ENCODE measurements at places on chromosomes 3 and 15.

GRCh38 chr3:122929188-122930062 is 98.1 kb downstream of the SEMA5B start:
- no peak for DNase-seq

GRCh38 chr3:189270248-189270832 is 98.6 kb downstream of the TPRG1 start:
- peak; percentile 31 for DNase-seq

GRCh38 chr3:141699324-141699723 is 38.8 kb upstream of the RNF7 start:
- DNase-seq, result no peak

DNA sequence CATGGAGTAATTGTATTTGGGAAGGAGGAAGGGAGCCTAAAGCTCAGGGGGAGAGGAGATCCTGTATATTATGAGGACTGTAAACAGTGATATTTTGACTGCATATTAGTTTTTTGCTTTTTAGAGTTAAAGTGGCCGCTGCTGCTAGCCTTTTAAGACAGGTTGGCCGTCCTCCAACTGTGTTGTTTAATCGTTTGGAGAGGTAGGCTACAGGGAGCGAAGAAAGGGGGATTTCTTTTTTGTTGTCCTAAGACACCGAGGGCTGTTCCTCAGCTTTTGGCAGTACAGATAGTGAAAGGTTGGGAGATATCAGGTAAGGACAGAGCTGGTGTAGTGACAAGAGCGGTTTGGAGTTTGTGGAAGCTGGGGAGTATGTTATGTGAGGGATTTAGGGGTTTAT is 38.2 kb upstream of the RNF7 start:
- DNase-seq, result no peak

DNA sequence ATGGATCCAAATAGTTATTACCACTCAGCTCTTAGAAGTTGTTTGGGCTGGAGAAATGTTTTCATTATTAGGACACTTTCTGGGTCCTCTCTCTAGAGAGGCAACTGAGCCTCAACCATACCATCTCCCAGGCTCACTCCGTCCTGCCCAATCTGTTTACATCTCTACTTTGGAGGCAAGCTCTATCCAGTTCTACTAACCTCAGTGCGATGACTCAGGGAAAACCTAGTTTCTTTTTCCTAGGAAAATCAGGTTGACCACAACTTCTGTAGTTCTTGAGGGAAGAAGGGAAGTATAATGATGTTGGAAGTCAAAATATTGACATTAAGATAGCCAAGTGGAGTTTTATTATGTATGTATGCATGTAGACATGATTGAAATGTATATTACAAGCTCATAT is 40.4 kb downstream of the LPP start:
- no peak for DNase-seq

DNA sequence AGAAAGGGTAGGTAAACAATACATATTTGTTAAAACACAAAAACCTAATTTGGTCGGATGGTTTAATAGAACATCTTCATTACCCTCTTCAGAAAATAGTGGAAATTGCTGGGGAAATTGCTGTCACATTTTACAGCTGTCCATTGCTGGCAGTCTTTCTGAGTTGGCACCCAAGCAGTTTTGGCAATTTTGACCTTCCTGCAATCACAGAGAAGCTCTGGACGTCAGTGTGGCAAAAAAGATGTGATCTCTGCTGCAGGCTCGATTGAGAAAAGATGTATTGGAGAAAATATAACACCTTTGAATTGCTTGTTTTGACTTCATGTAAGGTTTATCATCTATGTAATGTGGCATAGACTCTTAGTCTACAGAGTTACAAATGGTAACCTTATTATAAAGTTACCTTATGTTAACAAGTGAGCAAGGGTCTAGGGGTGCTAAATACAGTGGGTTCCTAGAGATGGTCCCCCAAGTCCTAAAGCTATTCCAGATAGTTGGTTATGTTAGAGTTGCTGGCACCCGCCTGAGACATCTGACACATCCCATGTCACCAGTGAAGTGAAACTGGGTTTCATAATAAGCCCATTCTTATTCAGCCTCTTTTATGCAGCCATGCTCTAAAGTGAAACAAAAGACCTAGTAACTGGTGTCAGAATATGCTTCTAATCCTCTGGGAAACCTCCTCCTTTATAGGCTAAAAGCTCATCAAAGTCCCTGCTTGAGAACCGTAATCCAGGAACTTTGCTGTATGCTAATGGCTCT is 14.0 kb downstream of the UBE2E1 start:
- no peak for DNase-seq

DNA sequence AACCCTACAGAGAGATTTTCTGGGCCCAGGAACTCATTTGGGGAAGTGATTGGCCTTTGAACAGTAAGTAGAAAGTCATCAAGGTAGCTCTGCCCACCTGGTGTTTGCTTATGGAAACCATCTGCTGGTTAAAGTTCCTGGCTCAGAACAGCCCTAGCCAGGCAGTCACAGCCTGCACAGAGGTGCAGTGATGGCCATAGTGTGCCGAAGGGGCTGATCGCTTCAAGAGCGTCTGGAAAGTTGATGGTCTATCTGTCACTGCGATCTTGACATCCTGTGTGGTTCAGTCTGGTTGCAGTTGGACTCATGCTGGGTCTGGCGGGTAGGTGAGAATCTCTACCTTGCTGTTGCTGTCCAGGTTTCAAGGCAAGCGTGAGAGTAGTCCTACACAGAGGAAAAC is 151.6 kb downstream of the SLCO3A1 start:
- no peak for DNase-seq

- no peak for DNase-seq
Observed at GRCh38 chr3:104132566-104133403, 1233.9 kb upstream of the ALCAM start.

- no peak for DNase-seq
Observed at GRCh38 chr15:48426941-48427340, 95.7 kb downstream of the DUT start.

DNA sequence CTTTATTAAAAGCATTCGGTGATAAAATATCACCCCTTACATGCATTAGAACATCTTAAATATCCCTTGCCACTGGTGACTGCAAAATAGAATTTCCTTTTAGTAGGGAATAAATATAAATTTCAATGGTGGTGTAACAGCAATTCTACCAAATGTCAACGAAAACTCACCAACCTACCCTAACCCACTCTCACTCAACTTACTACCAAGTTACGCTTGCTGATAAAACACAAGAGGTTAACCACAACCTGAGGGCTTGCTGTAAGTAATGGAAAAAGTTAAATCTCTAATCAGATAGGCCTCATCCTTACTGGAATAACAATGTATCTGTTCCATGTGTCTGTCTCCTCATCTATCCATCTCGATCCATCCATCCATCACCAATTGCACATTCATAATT is 274.7 kb downstream of the FOXP1 start:
- DNase-seq, result no peak

GRCh38 chr3:53516339-53516738 is 21.9 kb downstream of the CACNA1D start:
- DNase-seq, result no peak

GRCh38 chr3:151589311-151589710 is 128.4 kb upstream of the IGSF10 start:
- no peak for DNase-seq

- no peak for DNase-seq
Observed at GRCh38 chr15:30065025-30065801, 17.5 kb upstream of the GOLGA8J start.

- DNase-seq, result no peak
Observed at GRCh38 chr15:47620960-47621681, 96.2 kb upstream of the SEMA6D start.

- DNase-seq, result no peak
Observed at GRCh38 chr3:64892671-64893309, 205.0 kb upstream of the ADAMTS9 start.

DNA sequence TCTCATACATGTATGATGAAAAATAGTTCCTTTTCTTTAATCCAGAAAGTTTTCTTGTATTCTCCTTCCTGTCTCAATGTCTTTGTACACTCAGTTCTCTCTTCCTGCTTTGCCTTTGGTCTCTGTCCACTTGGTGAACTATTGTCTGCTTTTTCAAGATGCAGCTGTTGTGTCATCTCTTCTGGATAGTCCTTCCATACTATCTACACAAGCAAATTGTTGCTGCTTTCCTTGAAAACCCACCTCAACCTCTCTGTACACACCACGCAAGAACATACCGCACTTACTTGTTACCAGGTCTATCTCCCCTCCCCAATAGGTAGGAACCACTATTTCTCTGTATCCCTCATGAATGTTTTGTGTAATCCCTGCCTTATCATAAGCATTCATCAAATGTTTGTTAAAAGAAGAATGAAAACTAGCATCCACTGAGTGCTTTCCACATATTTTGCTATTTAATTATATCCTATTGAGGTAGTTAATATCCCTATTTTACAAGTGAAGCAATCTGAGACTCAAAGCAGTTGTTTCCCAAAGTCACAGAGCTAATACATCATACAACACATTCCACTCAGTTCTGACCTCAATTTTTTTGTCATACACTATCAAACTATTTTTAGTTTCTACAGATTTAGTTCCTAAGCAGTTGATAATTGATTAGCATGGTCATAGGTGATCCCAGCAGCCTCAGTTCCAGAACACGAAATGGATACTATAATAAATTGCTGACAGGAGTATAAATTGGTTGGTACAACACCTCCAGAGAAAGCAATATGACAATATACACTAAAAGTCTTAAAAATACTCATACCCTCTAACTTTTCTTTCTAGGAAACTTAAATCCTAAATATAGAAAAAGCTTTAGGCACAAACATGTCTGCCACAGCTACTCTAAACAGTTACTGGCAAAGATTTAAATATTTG is 19.6 kb downstream of the HACL1 start:
- DNase-seq, result no peak

GRCh38 chr15:84947947-84948830 is 33.5 kb upstream of the PDE8A start:
- no peak for DNase-seq

GRCh38 chr15:67784090-67784781 is 41.1 kb upstream of the SKOR1 start:
- no peak for DNase-seq

DNA sequence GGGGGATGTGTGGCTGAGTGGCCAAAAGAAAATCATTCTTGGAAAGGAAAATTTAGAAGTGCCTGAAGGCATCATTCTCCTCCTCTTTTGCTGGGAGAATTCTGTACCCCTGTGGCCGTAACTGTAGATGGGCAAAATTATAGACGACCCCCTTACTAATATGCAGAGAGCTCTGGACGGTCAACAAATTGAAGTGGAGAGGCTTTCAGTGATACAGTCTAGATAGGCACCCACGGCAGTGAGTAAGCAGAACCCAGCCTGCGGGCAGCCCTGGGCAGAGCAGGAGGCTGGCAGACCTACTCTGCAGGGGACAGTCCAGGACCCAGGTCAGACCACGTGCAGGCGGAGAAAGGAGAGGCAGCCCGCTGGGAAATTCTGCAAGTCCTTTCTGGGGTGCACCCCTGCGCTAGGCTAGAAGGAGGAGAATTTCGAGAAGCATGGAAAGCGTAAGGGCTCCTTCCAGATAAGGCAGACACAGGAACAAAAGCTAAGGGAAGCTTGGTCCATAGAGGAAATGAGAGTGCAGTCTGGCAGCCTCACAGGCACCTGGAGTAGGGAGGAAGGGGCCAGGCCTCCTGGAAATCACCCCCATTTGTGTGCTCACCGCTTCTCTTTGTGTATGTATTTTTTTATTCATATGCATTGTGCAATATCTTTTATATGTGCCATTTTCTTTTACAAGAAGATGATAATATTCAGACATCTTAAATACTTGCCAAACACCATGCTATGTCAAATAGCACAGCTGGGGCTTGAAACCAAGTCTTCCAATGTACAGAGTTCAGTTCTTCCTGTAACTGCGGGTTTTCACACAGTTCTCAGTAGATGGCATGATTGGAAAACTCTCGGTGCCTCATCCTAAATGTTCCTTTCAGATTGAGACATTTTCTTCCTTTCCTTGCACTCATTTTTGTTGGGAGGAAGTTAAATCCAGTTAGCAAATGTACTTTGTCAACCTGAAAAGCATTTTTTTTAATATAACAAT is 40.2 kb downstream of the LRRK1 start:
- no peak for DNase-seq

DNA sequence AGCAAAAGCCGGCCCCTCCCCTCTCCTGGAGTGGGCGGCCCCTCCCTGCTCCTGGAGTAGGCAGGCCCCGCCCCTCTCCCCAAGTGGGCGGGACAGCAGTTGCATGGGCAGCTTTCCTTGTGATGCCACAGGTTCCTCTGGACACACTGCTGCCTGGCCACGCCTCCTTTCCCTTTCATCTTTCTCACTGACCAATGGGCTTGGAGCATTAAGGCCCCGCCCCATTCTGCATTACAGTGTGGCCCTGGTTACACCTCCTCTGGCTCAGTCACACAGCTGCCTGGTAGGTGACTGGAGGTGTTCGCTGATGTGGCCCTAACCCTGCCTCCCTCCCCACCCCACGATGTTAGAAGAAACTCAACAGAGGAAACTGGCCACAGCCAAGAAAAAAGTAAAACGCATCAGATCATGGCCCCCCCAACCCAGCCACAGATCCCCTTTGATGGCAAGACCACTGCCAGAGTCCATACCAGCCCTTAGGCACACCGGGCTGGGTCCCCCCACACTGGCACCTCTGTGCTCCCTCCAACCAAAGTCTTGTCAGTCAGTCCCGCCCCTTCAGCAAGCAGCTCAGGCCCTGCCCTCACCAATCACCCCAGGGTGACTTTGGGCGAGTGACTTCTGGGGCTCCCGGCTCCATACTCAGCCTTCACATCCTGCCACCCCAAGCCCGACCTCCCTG is 84.3 kb downstream of the ADAMTS7 start:
- DNase-seq, result no peak
